Thymus (tissue), 14 donors: ENCODE measurements at places on chromosomes 4 and X. TPM values are rescaled to one million over a fixed set of nuclear protein-coding genes. Genes with fewer than 3 reads are reported as not detected.

DNA sequence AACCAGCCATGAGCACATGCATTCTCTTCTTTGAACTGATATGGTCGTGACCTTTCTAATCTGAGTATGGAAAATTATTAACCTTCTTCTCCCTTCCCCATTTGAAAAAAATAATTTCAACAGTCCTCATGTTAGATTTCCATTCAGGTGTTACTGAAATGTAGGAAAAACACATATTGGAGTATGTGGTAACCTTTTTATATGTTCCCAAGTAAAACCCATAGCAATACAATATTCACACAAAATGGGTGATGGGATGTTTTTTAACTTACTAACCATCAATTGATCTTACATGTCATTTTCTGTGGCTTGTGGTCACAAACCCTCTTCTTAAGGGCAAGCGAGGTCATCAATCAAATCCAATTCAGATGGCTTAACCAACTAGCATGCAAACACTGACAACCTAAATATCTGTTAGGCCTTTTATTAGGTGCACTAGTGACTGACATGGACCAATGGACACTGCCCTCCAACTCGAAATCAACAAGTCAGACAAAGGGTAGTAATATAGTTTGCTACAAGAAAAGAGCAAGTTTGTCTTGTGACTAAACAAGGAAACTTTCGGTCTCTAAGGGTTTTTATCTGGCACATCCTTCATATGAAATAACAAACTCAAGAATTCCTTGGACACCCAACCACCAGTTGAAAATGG, 74.3 kb downstream of the CAMK2D start:
- DNase-seq, result no peak

DNA sequence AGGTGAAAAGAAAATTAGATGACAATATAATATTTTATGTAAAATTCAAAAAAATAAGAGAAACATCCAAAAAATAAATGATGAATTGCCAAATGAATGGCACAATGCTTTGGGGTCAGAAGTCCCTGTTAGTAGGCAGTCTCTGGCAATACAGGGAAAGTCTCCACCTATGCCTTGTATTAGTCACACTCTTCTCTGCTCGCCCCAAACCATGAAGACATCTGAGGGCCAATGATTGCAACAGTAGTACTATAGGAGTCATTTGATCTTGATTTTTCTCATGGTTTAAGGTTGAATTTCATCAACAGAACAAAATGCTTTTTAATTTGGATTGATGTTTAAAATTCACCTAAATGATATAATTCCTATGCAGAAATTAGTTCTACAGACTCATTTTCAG, 3.9 kb upstream of the PRSS12 start:
- no peak for DNase-seq

DNA sequence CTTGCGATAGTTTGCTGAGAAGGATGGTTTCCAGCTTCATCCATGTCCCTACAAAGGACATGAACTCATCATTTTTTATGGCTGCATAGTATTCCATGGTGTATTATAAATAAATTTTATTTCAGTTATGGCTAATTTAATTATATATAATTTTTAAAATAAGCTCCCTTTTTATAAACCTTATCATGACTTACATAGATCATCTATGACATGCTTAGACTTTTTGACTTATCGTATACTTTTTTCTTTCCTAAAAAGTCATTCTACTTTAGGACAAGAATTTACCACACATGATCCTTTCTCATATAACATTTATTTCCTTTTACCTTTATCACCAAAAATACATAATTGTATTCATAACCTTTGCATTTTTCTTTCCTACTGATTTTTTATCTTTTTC, 376.5 kb downstream of the CCSER1 start:
- DNase-seq, result no peak

DNA sequence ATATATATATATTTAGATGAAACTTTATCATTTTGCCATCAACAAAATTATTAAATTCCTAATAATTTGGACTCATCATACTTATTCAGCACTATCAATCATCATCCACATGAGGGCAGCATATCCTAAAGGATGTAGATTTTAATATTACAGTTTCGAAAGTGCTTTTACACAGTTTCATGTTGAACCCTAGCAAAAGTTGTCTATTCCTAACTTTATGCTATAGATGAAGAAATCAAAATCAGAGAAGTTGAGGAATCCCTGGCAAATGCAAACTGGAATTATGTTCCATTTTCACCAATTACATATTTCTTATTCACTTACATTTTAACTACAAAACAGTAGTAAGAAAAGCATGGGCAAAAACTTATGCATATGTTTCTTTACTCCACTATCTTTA, 36.6 kb upstream of the UGT2A1 start:
- DNase-seq, result peak; percentile 10

DNA sequence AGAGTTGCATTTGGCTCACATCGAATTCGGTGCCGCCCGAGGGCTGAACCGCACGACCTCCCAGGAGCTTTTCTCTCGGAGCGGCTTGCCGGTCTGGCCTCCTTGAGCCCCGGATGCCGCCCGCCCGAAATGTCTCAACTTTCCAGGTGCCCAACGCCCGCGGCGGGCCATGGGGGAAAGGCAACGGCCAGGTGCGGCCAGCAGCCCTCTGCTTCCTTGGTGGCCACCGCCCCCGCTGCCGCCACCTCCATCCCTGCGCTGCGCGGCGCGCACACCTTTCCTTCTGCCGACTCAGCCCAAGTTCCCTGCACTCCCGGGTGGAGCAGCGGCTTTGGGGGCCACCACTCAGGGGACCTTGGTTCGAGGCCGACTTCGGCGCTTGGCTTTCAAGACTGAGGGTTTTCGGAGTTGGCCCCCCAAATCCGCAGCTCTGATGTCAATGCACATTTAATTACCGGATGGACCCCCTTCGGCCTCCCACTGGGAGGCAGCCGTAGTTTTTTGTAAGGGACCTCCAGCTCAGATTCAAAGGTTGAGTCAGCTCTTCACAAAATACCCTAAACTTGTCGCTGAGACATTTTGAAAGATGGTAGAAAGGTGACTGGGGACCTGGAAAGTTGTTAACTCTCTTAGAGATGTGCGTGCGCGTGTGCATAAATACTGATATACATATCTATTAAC, 1.1 kb downstream of the AFF2 start:
- DNase-seq, result no peak

Gene ADGRL3
- total RNA-seq, result 2.0 TPM

- DNase-seq, result no peak
Measured at GRCh38 chr4:70613306-70614183, 15.0 kb upstream of the ENAM start.

Gene UBE2D3
- 326 TPM for total RNA-seq

Gene NHSL2
- total RNA-seq, result 0.80 TPM

Gene RNF128
- total RNA-seq, result 0.90 TPM

Gene GPRASP2
- total RNA-seq, result 9.6 TPM

- DNase-seq, result no peak
Measured at GRCh38 chrX:17021851-17022604, 75.6 kb downstream of the REPS2 start.

DNA sequence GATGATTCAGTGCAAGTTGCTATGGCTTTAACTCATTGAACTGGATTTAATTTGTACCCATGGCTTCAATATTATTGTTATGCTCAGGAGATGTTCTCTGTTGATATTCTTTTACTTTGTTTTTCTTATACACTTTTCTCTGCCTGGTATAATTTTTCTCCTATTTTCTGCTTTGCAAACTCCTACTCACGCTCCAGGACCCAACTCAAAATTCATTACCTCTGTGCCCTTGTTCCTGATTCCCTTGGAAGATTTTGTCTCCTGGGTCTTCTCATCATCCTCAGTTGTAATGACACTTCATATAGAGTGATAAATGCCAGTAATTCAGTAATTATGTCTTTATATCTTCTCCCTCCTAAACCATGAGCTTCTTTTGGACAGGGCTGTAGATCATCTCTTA, 259.9 kb upstream of the JADE1 start:
- DNase-seq, result no peak

Gene LRCH2
- total RNA-seq, result 1.0 TPM

DNA sequence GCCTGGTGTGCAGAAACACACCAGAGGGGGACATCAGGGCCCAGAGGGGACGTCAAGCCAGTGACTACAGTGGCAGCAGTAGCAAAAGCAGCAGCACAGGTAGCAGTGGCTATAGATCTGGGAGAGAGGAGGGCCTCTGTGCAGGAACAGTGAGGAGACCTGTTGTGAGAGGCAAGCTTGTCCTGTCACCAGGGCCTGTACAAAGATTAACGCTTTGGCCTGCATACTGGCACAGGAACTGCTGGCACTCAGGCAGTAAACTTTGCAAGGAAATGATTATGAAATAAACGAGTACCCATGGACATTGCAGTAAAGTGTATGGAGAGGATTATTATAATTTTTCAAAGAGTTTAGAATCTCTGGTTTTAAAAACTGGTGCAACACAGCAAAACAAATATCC, 5.5 kb upstream of the PHF8 start:
- no peak for DNase-seq

DNA sequence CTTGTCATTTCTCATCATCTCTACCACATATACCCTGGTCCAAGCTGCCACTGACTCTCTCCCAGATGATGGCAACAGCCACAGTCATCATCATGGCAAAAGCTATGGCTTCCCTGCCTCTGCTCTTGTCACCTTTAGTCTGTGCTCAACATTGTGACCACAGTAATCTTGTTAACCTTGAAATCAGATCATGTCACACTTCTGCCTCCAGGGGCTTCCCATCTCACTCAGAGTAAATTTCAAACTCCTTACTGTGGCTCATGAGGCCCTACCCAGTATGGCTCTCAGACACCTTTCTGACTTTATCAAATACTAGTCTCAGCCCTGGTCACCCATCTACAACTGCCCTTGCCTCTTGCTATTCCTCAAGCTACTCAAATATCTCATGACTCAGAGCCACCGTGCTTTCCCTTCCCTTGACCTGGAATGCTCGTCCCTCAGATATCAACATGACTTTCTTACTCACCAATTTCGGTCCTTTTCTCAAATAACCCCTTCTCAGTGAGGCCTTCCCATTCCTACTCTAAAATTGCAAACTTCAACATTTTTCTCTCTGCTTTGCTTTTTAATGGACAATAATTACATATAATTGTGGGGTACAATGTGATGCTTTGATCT, 41.1 kb upstream of the STIM2 start:
- DNase-seq, result no peak

DNA sequence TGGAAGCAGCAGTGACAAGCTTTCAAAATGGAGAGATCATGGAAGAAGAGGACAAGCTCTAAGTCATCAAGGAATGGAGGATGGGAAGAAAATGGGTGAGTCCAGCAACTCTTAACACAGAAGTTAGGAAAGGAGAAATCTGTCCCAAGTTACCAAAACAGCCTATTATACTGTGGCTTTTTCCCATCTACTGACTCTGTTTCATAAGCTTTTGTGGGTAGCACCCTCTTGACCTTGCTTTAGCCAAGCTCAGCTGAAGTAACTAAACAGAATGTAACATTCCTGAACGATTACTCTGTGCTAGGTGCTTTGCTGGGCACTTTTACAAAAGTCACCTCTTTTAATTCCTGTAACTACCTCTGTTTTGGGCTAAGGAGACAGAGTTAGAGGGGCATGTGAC, 54.9 kb downstream of the MAP7D2 start:
- DNase-seq, result no peak

GRCh38 chr4:39259571-39260330, 77.4 kb downstream of the WDR19 start:
- DNase-seq, result no peak

- no peak for DNase-seq
Measured at GRCh38 chr4:71304289-71304850, 34.5 kb upstream of the SLC4A4 start.

- no peak for DNase-seq
Measured at GRCh38 chrX:16705370-16705769, 7.1 kb downstream of the CTPS2 start.

DNA sequence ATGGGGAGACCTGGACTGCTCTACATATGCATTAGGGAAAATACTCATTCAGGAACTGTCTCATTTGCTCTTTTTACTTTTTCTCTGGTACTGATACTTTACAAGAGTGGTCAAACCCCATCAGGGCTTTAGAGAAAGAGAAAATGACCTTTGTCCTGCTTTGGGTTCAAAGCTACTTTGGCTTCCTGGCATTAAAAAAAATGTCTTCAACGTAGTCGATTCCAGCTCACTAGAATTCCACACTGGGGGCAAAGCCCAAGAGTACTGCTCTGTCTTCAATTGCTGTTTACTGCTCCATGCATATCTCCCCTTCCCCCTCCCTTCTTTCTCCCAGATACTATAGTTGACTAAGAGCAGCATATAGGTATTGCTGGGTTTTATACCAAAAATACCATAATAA, 98.0 kb downstream of the PAPSS1 start:
- DNase-seq, result no peak

DNA sequence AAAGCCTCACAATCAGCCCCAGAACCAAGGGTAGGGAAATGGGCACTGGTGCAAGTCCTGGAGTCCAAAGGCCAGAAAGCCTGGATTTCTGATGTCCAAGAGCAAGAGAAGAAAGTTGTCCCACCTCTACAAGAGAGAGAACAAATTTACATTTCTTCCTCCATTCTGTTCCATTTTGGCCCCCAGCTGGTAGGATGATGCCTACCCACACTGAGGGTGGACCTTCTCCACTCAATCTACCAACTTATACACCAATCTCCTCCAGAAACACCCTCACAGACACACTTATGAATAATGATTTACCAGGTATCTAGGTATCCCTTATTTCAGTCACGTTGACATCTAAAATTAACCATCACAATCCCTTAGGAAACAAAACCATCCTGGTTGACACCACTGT, 367.8 kb upstream of the GRIA3 start:
- DNase-seq, result peak; percentile 12

- DNase-seq, result no peak
Measured at GRCh38 chrX:145923376-145923775, 105.7 kb downstream of the SLITRK2 start.

DNA sequence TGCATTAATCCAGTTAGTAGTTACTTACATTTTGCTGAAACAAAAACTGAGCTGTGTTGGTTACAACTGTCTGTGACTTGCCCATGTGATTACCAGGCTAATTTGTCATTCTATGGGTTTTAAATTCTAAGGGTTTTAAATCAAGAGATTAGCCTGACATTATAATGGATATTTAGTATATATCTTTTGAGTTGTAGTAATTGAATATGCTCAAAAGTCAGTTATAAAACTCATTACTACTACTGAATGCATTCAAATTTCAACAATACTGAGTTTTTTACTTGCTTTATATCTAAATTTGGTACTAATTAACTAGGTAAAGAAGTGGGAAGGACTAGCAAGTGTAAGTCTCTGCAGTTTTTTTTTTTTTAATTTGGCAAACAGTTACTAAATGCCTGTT, 14.7 kb downstream of the LARP7 start:
- no peak for DNase-seq

Gene OGT
- total RNA-seq, result 95.0 TPM
